ENCODE measurements at places on chromosomes 2 and 18.

GRCh38 chr18:58557008-58557435 is 71.9 kb downstream of the ALPK2 start:
- no peak for DNase-seq

- no peak for DNase-seq
These were observed 183.1 kb upstream of the ARL4C start for GRCh38 chr2:234679741-234680687.

GRCh38 chr2:128732976-128733431 is 414.3 kb upstream of the HS6ST1 start:
- no peak for DNase-seq

- no peak for DNase-seq
These were observed 90.8 kb downstream of the STRADB start for GRCh38 chr2:201542291-201542690.

GRCh38 chr2:24973812-24974211 is 2.1 kb upstream of the DNAJC27 start:
- DNase-seq = no peak

DNA sequence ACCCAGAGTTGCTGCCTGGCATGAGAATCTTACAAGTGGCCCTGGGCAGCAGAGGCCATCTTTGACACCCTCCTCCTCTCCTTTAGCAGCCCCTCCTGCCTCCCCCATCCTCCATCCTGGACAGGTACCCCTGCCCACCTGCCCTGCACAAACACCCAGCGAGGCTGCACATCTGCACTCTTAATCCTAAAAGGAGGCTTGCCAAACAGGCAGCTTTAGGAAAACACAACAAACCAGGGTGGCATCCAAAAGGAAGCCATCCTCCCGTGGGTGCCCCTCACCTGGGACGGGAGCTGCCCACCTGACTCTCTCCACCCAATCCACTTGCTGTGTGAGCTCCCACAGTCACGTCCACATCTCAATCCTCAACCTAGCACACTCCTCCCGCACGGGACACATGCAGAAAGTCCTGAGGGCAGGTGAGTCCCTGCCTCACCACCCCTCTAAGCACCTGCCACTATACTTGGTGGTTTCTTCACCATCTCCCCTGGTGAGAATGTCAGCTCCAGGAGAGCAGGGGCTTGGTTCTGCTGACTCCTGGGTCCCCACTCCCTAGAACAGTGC is 5.8 kb downstream of the BIN1 start:
- DNase-seq = no peak

DNA sequence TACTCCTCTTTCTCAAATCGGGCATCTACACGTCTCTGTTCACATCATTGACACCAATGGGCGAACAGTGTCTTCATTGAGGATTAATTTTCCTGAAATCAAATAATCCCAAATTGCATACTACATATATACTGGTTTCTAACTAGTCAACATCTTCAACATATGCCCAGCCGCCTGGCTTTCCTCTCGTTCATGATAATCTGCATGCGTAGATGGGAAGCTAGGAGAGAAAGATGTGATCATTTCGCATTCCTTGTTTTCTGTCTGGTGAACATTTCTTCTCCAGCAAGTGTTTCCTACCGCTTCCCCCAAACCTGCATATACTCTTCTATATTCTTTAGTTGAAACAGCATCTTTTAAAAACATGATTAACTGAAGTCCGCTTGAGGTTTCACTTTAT is 7.4 kb downstream of the TWIST2 start:
- no peak for DNase-seq

DNA sequence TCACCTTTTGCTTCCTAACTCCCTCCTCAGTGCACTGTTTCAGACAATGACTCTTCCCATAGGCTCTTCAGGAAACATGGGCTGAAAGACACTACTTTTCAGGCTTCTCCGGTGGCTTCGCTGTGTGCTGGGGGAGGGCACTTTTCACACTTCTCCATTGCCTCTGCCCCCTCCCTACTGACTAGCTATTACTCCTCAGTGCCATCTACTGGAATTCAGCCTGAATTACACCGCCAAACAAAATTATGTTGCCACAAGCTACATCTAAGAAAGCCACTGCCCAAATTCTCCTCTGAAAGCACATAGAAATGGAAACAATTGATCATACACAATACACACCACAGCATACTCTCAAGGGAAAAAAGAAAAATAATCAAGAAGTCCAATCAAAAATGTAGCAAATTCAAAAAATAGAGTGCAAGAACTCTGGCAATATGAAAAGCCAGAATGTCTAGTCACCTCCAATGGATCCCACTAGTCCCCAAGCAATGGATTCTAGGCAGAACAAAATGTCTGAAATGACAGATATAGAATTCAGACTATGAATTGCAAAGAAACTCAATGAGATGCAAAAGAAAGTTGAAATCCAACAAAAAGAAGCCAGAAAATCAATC is 1139.4 kb upstream of the GYPC start:
- no peak for DNase-seq

GRCh38 chr2:67400560-67401485 is 3.7 kb downstream of the ETAA1 start:
- no peak for DNase-seq

GRCh38 chr2:102771114-102771513 is 9.3 kb downstream of the TMEM182 start:
- no peak for DNase-seq

DNA sequence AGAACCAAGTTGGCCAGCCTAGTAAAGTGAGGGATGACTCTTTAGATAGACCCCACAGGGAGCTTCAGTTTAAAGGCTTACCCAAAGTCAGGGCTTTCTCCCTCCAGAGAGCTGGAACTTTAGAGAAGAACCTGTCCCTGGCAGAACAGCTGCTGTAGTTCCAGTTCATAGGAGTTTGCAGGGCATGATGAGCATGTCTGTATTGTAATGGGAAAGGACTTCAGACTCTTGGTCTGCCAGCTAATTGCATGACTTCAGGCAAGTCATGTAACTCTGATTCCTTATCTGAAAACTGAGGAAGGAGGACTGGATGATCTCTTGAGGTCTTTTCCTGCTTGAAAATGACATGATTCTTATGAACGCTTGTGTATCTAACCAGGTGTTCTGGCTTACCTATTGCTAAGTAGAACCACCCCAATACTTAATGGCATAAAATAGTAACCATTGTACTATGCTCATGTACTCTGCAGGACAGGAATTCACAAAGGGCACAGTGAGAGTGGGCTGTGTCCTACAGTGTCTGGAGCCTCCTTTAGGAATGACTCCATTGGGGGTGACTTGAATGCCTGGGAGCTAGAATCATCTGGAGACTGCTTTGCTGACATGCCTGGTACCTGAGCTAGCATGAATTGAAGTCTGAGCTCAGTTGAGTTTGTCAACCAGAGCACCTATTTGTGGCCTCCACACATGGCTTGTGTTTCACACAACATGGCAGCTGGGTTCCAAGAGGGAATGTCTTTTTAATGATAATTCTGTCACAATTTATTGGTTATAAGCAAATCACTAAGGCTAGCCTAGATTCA is 18.9 kb downstream of the SP5 start:
- DNase-seq = no peak

DNA sequence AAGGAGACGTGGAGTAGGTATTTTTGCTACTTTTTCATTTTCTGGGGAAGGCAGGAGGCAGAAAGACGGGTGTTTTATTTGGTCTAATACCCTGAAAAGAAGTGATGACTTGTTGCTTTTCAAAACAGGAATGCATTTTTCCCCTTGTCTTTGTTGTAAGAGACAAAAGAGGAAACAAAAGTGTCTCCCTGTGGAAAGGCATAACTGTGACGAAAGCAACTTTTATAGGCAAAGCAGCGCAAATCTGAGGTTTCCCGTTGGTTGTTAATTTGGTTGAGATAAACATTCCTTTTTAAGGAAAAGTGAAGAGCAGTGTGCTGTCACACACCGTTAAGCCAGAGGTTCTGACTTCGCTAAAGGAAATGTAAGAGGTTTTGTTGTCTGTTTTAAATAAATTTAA is 3.4 kb downstream of the FZD7 start:
- DNase-seq = no peak

GRCh38 chr2:111239581-111240249 is 119.0 kb downstream of the BCL2L11 start:
- no peak for DNase-seq

- no peak for DNase-seq
These were observed 26.3 kb downstream of the RMC1 start for GRCh38 chr18:23529604-23530003.

- DNase-seq = no peak
These were observed 183.8 kb upstream of the CTAGE1 start for GRCh38 chr18:22601481-22601880.

- DNase-seq = no peak
These were observed 107.9 kb downstream of the ALPK2 start for GRCh38 chr18:58520969-58521368.

DNA sequence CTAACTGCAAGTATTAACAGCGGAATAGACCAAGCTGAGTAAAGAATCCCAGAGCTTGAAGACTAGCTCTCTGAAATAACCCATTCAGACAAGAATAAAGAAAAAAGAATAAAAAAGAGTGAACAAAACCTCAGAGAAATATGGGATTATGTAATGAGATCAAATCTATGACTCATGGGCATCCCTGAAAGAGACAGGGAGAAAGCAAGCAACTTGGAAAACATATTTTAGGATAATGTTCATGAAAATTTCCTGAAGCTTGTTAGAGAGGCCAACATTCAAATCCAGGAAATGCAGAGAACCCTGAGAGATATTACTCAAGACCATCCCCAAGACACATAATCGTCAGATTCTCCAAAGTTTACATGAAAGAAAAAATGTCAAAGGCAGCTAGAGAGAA is 17.3 kb downstream of the PFN4 start:
- DNase-seq = no peak

- no peak for DNase-seq
These were observed 261.4 kb downstream of the CYP26B1 start for GRCh38 chr2:71886241-71886640.

DNA sequence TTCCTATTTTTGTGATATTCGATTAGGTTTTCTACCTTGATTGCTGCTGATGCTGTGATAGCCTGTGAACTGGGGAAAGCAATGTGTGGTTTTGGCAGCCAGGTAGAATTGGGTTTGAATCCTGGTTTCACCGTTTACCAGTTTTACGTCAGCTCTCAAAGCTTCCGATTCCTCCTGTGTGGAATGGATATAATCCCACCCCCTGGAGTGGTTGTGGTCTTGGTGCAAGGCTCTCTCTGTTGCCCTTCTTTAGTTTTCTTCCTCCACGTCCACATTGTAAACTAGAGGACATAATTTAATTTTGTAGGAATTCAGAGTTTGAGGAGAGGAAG is 45.0 kb downstream of the PHLPP1 start:
- DNase-seq = no peak

DNA sequence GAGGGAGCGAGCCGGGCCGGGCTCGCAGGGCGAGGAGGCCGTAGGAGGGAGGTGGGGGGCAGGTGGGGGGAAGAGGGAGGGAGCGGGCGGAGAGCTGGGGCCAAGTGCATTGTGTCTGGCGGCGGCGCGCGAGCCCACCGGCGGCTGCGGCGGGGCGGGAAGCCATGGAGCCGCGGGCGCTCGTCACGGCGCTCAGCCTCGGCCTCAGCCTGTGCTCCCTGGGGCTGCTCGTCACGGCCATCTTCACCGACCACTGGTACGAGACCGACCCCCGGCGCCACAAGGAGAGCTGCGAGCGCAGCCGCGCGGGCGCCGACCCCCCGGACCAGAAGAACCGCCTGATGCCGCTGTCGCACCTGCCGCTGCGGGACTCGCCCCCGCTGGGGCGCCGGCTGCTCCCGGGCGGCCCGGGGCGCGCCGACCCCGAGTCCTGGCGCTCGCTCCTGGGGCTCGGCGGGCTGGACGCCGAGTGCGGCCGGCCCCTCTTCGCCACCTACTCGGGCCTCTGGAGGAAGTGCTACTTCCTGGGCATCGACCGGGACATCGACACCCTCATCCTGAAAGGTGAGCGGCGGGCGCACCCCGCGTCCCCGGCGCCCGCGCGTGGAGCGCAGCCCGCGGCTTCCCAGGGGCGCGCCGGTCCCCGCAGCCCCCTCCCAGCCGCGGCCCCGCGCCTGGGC is at the start of gene TMEM178A:
Gene TMEM178A (plus strand): TSS at position 107 of the 680 bp plus-strand sequence. CDS start 58 bp downstream, at position 165.
- no peak for DNase-seq

DNA sequence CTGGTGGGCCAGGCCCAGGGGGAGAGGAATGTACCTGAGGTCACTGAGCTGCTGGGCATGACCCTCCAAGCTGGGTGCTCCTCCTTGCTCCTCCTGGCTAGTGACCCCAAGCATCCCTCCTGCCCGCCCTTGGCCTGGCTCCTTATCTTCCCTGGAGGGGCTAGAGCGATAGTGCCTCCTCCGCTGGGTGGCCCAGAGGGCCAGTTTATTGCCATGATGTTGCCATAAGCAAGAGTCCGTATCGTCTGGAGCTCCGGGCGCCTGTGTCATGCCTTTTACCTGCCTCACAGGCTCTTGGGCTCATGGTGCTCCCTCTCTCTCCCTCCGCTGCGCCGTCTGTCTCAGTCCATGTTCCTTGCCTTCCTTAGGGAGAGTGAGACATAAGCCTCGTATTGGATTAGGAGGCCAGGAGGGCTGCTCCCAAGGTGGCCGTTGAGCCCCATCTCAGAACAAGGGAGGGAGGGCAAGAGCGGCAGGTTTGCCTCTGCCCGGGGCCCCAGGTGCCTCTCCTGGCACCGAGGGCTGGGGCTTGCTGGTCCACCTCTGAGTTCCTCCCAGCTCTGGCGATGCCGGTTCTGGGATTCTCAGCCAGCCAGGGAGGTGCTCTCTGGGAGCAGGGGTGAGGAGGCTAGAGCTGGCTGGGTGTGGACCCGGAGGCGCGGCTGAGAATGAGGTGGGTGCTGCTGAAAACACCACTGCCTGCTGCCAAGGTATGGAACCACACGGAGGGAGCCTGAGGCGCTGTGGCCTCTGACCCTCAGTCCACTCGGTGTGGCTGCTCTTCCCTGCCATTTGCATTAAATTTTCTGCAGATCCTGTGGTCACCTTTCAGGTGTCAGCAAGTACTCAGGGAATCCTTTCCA is 22.6 kb downstream of the KCNIP3 start:
- no peak for DNase-seq

DNA sequence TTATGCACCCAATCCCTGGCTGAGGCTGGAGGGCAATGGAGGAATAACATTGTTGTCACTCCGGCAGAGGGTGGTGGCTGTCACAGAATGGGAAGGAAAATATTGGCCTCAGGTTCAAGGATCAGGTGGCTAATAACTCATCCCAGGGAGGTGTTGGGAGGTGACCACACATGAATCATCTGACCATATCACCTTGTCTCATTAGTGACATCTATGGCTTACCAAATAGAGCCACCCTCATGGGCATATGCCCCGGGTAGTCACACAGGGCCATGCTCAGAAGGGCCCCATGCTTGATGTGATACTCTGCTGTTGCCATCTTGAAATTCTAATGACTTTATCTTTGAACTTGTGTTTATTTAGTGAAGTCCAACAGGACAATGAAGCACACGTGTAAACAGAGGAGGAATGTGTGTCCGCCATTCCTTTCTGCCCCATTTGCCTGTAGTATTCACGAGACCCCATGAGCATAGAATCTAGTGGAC is 27.5 kb upstream of the HK2 start:
- no peak for DNase-seq

DNA sequence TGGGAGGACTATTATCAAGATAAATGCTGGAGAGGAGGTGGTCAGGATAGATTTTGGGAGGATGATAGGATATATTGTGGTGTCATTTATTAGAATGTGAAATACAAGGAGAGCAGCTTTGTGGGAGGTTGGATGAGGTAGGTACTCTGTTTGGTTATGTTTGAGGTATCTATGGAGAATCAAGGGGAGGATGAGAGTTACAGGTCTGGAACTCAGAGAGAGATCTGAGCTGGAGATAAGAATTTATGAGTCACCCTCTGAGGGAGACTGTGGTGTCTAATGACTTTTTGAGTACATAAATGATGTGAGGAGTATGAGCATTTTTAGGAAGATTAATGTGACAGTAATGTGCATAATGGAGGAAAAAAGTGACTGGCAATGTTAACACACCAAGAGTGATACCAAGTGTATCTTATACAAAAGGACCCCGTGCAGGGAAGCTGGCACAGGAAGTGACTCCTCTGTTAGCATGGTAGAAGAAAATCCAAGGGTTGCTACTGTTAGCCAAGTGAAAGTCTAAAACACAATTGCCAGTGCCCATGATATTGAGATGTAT is 48.2 kb downstream of the CRIM1 start:
- DNase-seq = no peak
